ENCODE measurements at places on chromosomes 1 and 21.

DNA sequence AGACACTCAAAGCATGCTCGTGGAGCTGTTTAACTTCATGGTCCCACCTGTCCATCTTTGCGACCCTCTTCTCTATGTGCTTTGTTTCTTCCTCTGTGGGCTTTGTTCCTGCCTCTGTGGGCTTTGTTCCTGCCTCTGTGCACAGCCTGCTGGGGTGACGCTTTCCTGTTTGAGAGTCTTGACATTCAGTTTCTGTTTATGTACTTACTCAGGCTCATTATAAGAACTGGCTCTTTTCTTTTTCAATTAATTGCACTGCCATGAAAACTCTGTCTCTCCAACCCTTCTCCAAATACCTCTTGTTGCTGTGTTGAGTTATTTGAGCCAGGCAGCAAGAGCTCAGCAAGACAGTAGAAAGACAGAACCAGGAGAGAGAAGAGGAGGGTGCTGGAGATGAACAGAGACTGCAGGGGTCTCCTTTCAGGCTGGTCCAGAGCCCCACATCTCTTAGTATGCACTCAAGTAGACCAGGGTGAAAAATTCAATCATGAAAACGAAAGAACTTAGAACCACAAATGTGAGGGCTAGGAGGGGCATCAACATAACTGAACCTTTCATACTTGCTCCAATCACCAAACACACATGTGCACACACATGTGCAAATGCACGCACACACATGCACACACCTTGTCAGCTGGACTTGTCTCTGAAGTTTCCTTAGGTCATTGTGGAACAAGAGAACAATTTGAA, 88.3 kb upstream of the SGIP1 start:
- DNase-seq, result no peak

GRCh38 chr1:16217061-16217785, 4.8 kb upstream of the ARHGEF19 start:
- peak; percentile 94 for DNase-seq

- DNase-seq, result no peak
Measured at GRCh38 chr1:236836157-236836556, 41.1 kb downstream of the MTR start.

DNA sequence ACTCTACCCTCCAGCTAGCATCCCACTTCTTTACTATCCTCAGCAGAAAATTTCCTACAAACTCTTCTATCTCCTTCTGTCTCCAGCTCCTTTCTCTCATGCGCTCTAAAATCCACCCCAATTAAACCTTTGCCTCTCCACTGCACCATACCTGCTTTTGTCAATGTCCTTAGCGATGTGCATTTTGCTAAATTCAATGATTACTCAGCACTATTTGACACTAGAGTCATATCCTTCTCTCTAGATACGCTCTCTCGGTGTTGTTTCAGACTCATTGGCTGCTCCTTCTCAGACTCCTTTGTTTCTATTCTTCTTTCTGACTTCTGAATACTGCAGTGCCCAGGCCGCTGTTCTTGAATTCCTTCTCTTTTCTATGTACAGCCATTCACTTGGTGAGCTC, 144.2 kb downstream of the HLX start:
- DNase-seq, result no peak
